ENCODE measurements at places on chromosomes 5 and 9. TPM values are rescaled to one million over a fixed set of nuclear protein-coding genes. Genes with fewer than 3 reads are reported as not detected.

GRCh38 chr5:32845171-32845570 lies 134.1 kb downstream of the NPR3 start:
- DNase-seq: no peak

DNA sequence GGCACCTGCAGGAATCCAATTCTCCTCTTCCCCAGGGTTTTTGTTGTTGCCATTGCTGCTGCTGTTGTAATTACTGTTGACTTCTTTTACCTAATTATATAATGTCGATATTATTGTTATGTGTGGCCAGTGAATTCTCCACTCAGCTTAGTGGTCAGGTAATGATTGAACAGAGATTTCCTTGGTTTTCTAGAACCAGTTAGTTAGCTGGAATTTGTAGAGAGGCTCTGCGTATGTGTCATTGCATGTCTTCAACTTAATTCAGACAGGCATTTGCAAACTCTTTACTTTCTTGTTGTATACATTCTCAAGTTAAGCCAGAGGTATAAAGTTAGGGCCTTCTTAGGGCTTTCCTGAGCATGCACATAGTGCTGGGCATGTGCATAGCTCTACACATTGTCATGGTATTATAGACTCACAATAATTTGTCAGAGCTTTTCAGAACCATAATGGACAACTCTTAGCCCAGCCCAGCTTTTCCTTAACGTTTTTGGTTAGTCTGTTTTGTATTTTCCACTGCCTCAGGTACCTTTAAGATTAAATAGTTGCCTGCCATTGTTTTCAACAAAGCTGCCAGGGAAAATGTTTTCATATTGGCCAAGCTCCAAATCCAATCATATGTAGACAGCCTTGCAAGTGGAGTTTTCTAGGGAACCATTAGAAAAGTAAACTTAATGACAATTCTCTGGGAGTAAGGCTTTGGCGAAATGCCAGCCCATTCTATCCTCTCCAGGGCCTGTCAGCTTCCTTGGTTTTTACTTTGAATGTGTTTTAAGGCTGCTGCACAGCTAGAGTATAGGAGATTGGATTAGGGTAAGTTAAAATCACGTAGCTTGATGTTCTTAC lies 68.1 kb downstream of the UBE2R2 start:
- DNase-seq: no peak

Gene SVEP1
- total RNA-seq: 19.7 TPM

- DNase-seq: peak; percentile 78
Observed at GRCh38 chr9:137195525-137196220, 4.9 kb downstream of the TPRN start.

- DNase-seq: no peak
Observed at GRCh38 chr9:115673599-115673998, 480.0 kb upstream of the PAPPA start.

Gene SLC6A3
- 0.57 TPM for total RNA-seq

GRCh38 chr5:74468421-74468820 lies 172.1 kb downstream of the ENC1 start:
- DNase-seq: no peak

DNA sequence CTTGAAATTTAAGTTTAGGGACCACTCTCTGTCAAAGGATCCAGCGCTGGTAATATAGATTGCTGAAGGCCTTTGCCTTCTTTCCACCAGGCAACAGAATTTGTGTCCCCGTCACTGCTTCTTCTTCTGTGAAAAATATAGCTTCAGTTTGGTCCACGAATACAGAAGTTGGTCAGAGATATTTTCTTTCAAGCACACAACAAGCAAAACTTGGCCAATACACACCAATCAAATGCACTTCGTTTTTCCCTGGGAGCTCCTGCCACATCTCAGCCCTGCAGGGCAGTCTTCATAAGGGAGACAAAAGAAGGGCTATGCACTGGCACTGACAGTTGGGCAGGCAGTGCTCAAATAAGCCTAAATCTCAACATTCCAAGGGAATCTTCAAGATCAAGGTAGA lies 22.9 kb downstream of the HAVCR2 start:
- no peak for DNase-seq

Gene HABP4
- 13.4 TPM for total RNA-seq

GRCh38 chr5:32383065-32383464 lies 61.5 kb downstream of the ZFR start:
- DNase-seq: no peak
